Activated B cell treated with CpG ODN at 0.5 μM for 24 hours (primary cell): ENCODE measurements at places on chromosomes 16 and 17.
A peak's percentile ranks its signal among the peaks of the same experiment; 100 is the strongest.

DNA sequence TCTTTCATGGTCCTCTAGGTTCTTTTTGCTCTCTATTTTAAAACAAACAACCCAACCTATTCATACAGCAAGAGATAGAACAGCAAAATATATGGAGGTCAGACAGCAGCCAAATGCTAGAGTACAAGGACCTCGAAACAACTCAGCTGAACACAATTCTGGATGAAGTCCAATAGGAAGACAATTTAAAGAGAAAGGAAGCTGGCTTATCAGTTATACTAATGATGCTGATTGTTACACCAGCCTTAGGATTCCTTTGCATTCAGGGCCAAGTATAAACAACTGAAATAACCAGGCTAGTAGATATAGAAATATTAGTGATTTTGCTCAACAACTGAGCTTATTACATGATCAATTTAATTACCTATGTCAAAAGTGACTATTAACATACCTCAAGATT is 2.5 kb downstream of the SSH2 start:
- no peak for DNase-seq

DNA sequence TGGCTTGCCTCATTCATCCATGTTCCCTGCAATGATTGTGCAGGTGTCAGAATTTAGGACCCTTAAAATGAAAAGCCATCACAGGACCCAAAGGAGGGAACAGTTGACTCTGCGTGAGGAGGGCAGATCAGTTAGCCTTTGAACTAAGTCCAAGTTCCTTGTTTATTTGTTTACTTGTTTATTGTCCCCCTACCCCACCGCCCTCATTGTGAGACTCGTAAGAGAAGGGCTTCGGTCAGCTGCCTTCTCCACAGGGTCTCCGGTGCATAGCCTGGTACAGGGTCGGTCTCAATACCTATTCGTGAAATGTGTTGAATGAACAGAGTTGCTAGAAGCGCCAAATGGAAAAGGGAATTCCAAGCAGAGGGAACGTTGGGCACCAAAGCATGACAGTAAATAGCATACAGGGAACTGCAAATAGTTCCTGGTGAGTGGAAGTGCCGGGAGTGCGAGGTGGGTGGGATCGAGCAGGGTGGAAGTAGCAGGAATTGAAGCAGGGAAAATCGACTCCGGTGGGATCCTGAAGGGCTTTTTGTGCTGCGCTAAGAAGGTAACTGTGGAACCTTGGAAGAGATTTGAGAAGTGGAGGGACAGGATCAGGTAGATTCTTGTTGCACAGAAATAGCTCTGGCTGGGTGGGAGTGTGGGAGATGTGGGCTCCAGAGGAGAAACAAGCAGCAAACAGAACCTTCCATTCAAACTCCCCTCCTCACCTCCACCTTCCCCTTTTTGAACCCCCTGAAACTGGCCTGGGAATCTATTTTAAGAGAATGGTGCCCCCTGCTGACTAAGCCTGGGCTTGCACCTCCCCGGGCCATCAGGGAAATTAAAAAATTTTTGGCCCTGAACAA is 12.7 kb downstream of the SLC35B1 start:
- peak; percentile 68 for DNase-seq

GRCh38 chr17:7404737-7405349 is 946 bp upstream of the TMEM256 start:
- no peak for DNase-seq

GRCh38 chr16:70304892-70305448 is 6.0 kb downstream of the DDX19B start:
- DNase-seq, result no peak

GRCh38 chr17:57425431-57425830 is 169.1 kb downstream of the MSI2 start:
- DNase-seq, result no peak
